ENCODE measurements at places on chromosomes 4 and X.
A peak's percentile ranks its signal among the peaks of the same experiment; 100 is the strongest.

- no peak for DNase-seq
Observed at GRCh38 chr4:184282251-184282713, 64.6 kb upstream of the ENPP6 start.

DNA sequence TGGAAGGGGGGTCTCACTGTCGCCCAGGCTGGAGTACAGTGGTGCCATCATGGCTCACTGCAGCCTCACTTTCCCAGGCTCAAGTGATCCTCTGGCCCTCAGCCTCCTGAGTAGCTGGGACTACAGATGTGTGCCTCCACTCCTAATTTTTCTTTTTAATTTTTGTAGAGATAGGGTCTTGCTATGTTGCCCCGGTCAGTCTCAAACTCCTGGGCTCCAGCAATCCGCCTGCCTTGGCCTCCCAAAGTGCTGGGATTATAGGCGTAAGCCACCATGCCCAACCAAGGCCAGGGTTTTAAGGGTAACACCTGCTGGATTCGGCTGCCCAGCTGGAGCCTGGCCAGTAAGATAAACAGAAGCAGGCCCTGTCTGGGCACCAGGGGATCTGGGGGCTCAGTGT, 3.4 kb downstream of the TREX2 start:
- DNase-seq, result no peak

DNA sequence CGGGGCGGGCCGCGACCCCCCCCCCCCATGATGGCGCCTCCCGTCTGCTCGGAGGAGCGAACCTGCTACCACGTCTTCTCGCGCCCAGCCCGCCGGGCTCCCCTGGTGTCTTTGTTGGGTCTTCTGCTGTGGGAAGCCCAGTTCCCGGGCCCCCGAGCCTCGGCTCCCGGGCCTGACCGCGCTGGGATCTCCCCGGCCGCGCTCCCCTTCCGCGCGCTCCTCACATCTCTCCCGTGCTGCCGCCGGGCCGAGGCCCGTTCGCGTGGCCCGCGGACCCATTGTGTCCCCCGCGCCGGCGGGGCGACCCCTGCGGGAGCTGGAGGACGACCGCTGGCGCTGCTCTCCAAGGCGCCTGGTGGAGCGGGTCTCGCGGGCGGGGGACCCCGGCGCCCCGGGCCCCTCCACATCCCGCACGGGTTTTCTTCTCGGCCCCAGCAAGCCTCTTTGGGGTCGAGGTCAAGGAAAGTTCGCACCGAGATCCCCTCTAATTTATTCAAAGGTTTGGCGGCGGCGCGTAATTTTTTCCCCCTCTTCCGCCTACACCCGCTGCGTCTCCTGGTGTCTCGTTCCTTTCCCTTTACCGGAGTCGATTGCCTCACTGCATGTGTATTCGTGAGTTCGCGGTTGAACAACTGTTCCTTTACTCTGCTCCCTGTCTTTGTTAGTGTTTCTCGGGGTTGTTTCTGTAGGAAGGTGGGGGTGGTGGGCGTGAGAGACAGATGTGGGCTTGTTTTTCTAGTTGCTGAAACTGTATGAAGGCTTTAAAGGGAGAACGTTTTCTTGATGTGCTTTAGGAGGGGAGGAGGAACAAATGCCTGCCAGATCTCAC, 770 bp downstream of the SMAD1 start:
- DNase-seq, result peak; percentile 50

DNA sequence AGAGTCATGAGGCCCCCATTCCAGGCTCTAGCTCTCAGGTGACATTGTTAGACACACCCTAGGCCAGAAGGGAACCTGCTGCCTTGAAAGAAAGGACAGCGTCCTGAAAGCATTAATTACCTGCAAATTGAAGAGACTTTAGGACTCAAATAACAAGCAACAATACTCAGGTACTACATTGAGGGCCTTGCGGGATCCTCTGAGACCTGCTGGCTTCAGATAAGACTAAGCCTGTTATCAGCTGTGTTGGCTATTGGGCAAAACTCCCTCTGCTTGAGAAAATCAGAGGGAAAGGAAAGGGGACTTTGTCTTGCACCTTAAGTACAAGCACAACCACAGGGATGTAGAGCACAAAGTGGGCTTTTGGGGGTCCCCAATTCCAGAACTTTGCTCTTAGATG, 45.9 kb upstream of the DACH2 start:
- DNase-seq, result no peak

- no peak for DNase-seq
Observed at GRCh38 chrX:122241959-122242358, 942.1 kb upstream of the GRIA3 start.

GRCh38 chr4:184745831-184746795, 12.2 kb upstream of the CENPU start:
- peak; percentile 55 for DNase-seq

GRCh38 chr4:169342159-169342860, 71.6 kb upstream of the SH3RF1 start:
- no peak for DNase-seq

DNA sequence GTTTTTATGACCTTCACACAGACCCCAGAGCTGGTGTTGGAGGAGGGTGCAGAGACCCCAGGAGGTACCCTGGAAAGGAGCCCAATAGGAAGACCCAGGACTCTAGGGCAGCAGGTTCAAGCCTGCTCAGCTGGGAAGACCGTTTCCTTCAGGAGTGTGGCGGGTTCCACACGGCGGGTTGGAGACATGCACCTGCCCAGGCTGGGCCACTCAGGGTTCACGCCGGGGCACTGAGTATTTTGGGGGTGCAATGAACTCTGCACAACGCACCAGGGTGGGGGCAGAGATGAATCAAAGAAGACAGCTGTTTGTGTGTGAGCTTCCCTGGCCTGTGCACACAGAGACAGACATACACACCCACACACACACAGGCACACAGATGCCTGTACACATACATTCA, 52.5 kb upstream of the PPP2R3B start:
- DNase-seq, result no peak

- DNase-seq, result no peak
Observed at GRCh38 chr4:57580710-57581599, 470.8 kb upstream of the IGFBP7 start.

DNA sequence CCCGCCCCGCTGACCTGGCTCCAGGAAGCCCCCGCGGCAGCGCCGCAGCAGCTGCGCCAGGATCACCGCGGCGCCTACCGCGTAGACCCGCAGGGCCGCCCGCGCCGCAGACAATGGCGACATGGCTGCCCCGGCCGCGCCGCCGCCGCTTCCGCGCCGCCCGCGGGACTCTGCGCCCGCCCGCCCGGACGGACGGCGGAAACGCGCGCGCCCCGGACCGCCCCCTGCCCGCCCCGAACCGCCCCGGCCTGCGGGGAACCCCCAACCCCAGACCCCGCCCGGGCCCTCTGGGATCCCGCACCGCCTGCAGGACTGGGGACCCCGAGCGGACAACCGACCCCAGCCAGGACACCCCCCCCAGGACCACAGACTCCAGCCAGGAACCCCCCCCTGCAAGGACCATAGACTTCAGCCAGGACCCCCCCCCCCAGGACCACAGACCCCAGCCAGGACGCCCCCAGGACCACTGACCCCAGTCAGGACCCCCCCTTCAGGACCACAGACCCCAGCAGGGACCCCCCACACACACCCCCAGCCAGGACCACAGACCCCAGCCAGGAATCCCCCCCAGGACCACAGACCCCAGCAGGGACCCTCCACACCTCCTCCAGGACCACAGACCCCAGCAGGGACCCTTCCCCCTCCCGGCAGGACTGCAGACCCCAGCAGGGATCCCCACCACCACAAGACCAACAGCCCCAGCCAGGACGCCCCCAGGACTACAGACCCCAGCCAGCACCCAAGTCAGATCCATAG, at the start of the genes DHRSX and ZBED1:
TSS of gene DHRSX (minus strand) at position 174 of the 756 bp plus-strand sequence. CDS start at position 123, 51 bp downstream.
TSS of gene ZBED1 (minus strand) at position 174 of the 756 bp plus-strand sequence. CDS start 10,257 bp downstream, outside the sequence.
- DNase-seq, result no peak

GRCh38 chrX:43971966-43972961, 926 bp downstream of the NDP start:
- no peak for DNase-seq

DNA sequence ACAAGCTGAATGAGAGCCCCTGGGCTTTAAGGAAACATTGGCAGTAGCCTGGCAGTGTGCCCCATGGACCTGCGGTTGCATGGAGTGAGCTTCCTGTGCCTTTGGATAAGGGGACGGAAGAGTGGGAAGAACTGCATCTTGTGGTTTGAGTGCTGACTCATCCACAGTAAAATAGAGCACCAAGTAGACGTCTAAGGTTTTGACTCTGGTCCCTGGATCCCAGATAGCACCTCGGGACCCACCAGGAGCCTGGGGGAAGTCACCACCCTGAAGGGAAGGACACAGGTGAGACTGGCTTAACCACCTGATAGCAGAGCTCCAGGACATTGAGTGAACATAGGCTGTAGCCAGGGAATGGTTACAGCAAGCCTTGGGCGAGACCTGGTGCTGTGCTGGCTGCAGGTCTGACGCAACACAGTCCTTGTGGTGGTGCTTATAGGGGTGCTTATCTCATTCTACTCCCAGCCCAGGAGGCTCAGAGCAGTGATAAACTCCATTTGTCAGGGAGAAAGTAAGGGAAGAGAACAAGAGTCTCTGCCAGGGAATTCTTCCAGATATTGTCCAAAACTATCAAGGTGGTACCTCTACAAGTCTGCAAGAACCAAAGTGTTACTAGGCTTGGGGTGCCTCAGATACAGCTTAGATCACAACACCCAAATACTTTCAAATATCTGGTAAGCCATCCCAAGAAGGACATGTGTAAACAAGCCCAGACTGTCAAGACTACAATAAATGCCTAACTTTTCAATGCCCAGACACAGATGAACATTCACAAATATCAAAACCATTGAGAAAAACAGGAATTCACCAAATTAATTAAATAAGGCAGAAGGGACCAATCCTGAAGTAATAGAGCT, 123.6 kb upstream of the TET2 start:
- no peak for DNase-seq

DNA sequence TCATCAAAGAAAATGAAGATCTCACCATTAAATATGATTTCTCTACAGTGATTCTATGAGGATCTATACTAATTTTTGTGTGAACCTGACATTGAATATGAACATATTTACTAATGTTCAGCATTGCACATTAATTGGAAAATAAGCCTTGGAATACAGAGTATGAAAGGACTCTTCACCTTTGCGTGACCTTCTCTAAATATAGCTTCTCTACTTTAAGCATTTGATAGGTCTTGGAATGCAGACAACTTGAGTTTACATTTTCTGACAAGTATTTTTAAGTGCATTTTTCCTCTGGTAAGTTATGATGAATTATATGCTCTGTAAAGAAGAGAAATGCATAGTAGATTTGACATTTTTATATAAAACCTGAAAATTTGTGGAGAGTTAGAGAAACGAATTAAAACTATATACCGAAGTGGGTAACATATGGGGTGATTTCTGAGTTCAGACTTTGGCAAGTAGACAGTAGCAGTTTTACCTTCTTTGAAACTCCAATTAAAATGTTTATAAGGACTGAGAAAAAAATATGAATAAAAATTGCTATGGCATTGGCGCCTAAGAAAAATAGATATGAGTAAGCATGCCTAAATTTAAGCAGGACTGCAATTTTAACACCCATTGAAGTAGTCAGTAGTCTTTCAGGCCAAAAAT, 371.9 kb downstream of the GABRG1 start:
- no peak for DNase-seq

DNA sequence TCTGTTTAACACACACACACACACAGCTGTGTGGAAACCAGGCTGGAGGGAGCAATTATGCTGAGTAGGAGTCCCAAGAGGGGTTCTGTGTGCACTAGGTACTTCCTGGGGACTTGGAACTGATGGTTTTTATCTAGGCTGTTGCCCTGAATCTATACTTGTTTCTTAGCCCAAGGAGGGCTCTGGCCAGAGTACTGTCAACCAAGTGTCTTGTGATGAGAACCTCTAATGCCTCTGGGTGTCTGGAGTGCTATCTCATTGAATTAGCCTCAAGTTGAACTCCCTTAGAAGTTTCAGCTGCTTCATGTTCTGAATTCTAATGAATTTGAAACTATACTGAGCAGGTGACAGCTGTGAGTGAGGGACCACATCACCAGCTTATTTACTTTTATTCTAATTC, 16.6 kb downstream of the ARHGAP24 start:
- DNase-seq, result no peak

GRCh38 chr4:106565727-106566126, 197.1 kb upstream of the GIMD1 start:
- DNase-seq, result no peak

- DNase-seq, result no peak
Observed at GRCh38 chr4:174265916-174266315, 17.6 kb downstream of the FBXO8 start.

DNA sequence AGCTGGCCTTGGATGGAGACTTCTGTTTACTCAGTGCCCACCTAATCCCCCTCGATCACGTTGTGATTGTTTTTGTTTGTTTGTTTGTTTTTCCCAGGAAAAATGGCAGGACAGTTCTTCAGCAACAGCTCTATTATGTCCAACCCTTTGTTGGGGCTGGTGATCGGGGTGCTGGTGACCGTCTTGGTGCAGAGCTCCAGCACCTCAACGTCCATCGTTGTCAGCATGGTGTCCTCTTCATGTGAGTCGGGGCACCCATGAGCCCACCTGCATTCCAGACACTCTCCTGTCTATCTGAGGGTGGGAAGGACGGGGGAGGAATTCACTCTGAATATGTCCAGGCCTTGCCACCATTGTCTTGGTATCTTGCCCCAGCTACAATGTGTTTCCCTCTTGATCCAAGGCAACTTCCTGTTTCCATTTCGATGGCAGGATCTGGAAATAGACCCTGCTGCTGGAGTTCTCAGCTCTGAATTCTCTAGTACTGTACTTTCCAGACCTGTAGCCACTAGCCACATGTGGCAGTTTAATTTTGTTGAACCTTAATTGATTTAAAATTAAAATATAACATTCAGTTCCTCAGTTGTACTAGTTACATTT, 10.5 kb downstream of the SLC34A2 start:
- DNase-seq, result no peak

- DNase-seq, result no peak
Observed at GRCh38 chrX:30741545-30741944, 88.3 kb downstream of the GK start.

Data from stimulated activated CD8-positive, alpha-beta memory T cell treated with anti-CD3 and anti-CD28 coated beads, Interleukin-15, amount 100 ng/mL, for 4 hours (primary cell).